ENCODE measurements at places on chromosomes 7 and 10. TPM values are rescaled to one million over a fixed set of nuclear protein-coding genes. Genes with fewer than 3 reads are reported as not detected.

DNA sequence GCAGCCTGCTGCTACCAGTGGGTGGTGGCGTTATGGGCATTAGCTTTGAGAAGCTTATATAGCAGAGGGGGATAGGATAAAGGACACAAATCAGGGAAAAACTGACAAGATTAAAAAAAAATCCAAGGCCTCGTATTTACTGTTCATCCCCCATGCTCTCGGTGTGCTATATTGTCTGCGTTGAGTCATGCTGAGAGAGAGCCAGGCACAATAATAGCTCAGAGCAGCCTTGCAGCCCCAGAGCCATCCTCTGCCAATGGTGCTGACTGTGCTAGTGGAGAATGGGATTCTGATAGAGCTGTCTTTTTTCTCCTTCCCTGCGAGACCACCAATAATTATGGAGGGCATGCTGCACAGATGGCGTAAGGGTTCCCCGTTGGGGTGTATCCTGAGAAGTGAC lies 51.7 kb upstream of the FZD1 start:
- DNase-seq: no peak

DNA sequence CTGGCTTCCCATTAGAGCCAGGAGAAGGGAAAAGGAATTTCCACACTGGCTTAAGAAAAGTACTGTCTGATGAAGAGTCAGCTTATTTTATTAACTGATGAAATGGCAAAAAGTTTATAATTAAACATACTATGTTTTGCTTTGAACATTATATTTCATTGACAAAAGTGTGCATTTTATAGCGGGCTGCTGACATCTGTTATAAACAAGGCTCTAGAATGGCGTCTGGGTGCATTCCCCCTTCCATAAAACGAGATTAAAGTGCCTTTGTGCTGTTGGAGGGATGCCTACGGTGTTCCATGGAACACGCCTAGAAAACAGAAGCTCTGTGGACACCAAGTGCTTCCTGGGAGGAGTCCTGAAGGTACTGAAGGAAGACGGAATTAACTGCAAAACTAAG lies 220.2 kb downstream of the SNX10 start:
- no peak for DNase-seq

DNA sequence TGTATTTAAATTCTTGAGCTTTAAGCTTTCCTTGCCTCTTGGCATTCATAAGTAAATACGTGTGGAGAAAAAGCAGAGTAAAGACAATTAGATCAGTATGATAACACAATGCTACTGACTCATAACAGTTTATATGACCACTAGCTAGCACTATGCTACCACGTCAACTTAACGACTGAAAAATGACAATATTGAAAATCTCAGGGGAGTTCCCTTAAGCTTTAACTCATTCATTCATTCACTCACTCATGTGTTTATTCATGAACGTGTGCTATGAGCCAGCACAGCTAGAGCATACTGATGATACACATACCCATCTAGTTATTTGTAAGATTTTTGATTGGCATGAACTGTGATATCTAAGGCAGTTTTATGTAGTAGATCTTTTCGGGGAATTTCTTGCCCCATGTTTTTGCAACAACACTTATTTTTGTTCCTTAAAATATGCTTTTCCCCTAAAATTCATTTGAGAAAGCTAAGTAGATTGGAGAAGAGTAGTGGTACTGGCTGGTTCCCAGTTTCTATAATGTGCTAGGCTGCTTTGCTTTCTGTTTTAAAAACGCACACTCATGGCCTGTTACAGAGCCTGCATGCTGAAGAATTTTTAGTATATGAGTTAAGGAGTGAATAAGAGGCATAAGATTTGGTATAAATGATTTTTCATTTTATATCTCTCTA lies 57.4 kb upstream of the ACBD5 start:
- DNase-seq: no peak

DNA sequence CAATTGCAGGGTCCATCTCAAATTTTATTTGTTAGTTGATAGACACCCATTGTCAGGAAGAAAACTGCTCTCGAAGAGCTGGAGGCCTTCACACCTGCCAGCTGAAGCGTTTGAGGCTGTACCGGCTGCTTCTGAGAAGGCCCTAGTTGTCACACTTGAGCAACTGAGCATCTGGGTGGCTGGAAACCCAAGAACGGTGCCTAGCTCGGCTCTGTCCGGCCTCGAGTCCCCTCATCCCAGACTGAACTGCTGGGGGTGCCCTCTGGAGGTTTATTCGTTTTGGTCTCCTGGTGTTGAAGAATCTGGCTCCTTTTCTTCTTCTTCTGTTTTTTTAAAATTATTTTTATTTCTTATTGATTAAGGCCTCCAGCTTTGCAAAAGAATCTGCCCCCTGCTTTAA lies 59.3 kb upstream of the EXOC6 start:
- DNase-seq: no peak

- no peak for DNase-seq
Measured at GRCh38 chr7:156611014-156612010, 29.3 kb upstream of the RNF32 start.

DNA sequence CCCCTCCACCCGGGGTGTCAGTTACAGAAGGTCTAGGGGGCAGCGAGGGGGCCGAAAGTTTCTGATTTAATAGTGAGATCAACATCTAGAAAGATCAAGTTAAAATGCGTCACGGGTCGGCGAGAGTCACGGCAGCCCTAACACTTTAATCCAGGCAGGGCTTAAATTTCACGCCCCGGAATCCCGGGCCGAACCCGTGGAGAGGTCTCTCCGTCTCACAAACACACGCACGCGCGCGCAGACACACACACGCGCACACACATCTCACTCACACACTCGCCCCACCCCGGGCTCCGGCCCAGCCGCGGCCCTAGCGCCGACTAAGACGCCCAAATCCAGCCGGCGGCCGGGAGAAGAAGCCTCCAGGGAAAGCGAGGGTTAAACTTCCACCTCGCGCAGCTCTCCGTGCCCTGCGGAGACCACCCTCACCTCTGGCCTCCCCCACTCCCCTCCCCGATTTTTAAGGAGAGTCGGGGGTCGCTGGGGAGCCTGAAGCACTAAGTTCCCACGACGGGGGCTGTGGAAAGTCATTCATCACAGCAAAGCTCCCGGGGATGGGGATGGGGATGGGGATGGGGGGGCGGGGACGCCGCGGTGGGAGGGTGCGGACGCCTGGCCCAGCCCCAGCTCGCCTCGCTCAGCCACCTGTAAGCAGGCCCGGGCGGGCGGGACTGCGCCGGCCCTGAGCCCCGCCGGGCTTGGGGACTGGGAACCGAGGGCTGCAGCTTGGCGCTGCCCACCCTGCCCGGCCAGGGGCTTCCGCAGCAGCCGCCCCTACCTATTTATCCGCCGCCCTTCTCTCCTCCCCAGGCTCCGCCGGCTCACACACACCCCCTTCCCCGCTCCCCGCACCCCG lies 1.6 kb downstream of the PDGFA start:
- DNase-seq: no peak

GRCh38 chr7:128221929-128222403 lies 19.1 kb upstream of the LEP start:
- no peak for DNase-seq

DNA sequence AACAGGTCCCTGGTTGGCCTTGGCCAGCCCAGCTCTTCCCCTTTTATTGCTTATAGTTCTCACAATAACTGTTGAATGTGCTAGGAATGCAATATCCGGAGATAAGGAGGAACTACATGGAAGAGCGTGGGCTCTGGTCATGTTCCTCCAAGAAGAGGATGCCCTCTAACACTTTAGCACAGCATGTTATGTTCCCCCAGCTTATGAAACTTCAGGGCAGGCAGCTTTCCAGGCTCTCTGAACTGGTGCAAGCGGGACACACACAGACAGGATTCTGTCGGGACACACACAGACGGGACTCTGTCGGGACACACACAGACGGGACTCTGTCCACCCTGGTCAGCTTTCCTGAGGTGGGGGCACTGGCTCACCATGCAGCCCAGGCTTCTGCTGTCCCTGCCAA lies 141.6 kb downstream of the PKD1L1 start:
- DNase-seq: no peak

DNA sequence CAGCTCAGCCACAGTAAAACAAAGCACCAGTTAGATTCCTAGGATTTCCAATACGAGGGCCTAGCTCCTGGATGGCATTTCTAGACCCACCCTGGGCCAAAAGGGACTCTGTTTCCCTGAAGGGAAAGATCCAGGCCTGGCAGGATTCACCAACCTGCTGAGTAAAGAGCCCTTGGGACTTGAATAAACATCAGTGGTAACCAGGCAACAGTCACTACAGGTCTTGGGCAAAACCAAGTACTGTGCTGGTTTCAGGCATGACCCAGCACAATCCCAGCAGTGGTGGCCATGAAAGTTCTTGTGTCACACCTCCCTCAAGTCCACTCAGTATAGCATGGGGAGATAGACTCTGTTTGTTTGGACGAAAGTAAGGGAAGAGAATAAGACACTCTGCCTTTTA lies 31.0 kb upstream of the STARD3NL start:
- DNase-seq: no peak

DNA sequence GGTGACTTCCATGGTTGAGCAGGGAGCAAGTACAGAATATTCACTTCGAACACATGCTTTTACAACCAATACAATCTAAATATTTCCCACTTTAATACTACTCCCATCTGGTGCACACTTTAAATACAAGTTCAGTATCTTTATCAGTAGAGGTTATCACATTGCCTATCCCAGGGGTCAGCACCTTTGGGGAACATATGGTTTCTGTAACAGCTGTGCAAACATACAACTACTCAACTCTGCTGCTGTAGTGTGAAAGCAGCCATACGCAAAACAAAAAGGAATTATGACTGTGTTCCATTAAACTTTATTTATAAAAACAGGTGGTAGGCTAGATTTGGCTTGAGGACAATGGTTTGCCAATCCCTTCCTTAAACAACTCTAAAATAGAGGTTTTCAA lies 157.5 kb downstream of the XPNPEP1 start:
- DNase-seq: no peak

DNA sequence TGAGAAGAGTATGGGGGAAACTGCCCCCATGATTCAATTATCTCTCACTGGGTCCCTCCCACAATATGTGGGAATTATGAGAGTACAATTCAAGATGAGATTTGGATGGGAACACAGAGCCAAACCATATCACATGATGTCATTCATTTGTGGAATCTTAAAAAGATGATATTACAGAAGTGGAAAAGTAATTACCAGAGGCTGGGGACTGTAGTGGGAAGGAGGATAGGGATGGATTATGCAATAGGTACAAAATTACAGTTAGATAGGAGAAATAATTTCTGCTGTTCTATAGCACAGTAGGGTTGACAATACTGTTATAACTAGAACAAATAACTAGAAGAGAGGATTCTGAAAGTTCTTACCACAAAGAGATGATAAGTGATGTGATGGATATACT lies 141.4 kb downstream of the VPS50 start:
- DNase-seq: no peak

- DNase-seq: no peak
Measured at GRCh38 chr7:71633551-71634008, 501.6 kb downstream of the GALNT17 start.

The SFTPD gene
- not detected for total RNA-seq

The AP4M1 gene
- total RNA-seq: 15.0 TPM

The SPDYE5 gene
- not detected for total RNA-seq
